NCI-H460 (cell line): ENCODE measurements at places on chromosomes 5 and 9. TPM values are rescaled to one million over a fixed set of nuclear protein-coding genes. Genes with fewer than 3 reads are reported as not detected.

Gene TLX3
- total RNA-seq: not detected in 2 replicates

Gene PCSK5
- 11.1 and 13.3 TPM in 2 replicates for total RNA-seq

Gene GPR151
- total RNA-seq: not detected in 2 replicates

Gene IFNA21
- total RNA-seq: not detected in 2 replicates

Gene ANKRD20A1
- total RNA-seq: 0.02 TPM in 1 of 2 replicates, not detected in the other

Gene SHOC1
- total RNA-seq: not detected in 2 replicates
